Activated T-cell treated with anti-CD3 and anti-CD28 coated beads, Interleukin-2, amount 50 U/mL, for 4 hours (primary cell): ENCODE measurements at places on chromosomes 5 and 9.

GRCh38 chr9:6197330-6197729 is 18.3 kb upstream of the IL33 start:
- no peak for DNase-seq

DNA sequence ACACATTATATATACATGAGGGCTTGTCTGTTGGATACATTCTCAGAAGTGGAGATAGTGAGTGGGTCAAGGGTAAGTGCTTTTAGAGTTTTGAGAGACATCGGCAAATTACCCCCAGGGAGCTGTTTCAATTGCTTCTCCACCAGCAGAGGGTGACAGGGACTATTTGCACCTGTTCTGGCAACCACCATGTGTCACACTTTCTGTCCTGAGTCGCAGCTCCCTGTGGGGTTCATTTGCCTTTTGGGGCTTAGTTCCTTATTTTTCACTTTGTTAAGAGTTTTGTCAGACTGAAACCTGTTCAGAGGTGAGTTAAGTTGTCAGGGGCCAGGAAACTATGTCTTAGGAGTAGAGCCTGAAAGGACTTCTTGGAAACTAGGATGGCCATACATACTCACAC is 20.1 kb upstream of the SLC36A1 start:
- no peak for DNase-seq

- no peak for DNase-seq
Measured at GRCh38 chr5:133509742-133510079, 102.6 kb downstream of the FSTL4 start.

- no peak for DNase-seq
Measured at GRCh38 chr9:134783699-134784039, 96.9 kb upstream of the FCN2 start.

DNA sequence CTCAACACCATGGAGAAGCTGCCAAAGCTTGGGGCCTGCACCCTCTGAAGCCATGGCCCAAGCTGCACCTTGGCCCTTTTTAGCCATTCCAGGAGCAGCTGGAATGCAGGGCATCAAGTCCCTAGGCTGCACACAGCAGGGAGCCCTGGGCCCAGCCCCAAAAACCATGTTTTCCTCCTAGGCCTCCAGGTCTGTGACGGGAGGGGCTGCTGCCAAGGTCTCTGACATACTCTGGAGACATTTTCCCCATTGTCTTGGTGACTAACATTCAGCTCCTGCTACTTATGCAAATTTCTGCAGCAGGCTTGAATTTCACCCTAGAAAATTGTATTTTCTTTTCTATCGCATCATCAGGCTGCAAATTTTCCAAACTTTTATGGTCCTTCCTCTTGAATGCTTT is 64.6 kb downstream of the ELOVL7 start:
- no peak for DNase-seq

GRCh38 chr5:149288436-149288835 is 16.8 kb downstream of the AFAP1L1 start:
- DNase-seq: no peak

DNA sequence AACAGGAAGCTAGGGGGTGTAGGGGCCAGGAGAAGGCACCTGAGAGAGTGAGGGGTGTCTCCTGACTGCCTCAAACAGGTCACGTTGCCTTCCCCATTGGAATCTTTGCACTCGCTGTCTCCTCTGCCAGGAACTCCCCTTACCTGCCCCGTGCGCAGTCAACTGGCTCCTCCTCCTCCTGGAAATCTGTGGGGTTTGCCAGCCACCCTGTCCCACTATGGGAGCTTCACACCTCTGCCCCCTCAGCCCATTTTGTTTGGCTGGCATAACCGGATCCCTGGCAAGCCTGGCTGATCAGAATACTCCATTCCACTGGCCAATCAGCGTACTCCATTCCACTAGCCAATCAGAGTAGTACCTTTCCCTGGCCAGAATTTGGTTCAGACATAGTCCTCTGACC is 10.4 kb upstream of the SLC34A1 start:
- DNase-seq: no peak

DNA sequence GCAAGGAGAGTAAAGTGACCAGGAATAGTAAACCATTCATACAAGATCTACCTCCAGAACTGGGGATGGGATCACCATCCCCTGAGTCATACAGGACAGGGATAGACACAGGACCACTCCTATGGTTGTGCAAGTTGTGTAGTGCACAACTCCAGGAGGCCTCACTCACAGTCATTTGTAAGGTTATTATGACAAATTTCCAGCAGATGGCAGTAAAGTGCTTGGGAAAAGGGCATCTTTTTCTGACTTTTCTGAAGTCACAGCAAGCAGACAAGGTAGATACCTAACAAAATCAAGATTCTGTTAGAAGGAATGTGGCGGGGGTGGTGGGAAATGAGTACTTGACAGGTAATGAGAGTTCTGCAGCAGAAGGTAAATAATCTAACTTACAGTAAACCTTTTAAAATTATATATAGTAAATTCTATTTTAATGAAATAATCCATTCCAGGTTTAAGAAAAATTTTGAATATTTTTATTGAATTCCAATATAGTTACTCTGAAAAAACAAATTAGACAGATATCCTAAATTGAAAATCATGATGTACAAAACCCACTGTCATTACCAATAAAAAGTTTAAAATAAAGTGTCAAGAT is 16.7 kb upstream of the KIF27 start:
- DNase-seq: peak; percentile 6

DNA sequence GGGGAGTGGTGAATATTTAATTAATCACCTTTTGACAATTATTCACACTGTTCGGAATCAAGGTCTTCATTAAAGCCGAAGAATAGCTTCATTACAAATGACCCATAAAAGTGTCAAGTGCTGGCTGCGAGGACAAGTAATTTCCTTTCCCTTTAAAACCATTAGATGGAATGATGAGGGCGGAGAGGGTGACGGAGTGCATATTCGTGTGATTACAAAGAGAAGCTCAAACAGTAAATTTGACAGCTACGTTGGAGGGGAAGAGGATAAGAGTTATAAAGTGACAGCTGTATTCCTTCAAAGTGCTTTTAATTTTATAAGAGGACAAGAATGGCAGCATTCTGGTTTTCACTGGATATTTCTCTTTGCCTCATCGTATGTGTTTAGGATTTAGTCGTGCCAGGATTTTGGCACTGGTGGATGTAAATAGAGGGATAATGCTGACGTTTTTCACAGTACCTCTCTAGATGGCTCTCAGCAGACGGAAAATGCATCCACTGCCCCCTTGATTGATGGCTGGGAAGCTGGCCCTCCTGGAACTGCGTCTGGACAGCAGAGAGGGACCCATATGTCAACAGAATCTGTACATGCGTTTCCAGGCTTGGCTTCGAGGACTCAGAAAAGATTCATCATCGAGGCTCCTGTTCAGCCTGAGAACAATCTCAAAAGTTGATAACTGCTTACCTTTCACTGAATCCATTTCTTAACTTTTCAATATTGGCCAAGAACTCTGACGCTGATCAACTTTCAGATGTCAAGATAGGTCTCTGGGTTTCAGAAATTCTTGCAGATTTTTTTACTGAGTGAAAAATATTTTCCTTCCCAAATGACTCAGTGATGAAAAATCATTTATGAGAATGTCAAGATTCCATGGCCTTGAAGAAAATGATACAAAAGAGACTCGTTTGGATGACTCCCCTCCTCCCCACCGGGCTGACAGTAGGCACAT is 50.4 kb upstream of the IRX2 start:
- DNase-seq: no peak

GRCh38 chr9:100322954-100323536 is 29.7 kb downstream of the TEX10 start:
- no peak for DNase-seq

DNA sequence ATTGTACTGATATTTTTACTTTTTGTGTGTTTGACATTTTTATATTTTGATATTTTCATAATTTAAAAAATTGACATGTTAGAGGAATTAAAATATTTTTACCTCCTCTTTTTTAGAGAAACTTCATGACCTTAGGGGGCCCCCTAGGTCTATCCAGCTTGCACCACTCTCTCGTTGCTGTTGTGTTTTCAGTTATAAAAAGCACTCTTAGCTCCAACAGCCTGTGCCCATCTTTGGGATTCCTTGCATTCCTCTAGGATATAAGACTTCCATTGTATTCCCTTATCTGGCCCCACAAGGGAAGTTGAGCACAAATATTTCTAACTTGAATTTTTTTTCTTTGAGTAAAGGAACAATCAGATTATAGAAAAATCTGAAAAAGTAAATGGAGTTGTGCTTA is 245.3 kb downstream of the SH3GL2 start:
- DNase-seq: no peak

DNA sequence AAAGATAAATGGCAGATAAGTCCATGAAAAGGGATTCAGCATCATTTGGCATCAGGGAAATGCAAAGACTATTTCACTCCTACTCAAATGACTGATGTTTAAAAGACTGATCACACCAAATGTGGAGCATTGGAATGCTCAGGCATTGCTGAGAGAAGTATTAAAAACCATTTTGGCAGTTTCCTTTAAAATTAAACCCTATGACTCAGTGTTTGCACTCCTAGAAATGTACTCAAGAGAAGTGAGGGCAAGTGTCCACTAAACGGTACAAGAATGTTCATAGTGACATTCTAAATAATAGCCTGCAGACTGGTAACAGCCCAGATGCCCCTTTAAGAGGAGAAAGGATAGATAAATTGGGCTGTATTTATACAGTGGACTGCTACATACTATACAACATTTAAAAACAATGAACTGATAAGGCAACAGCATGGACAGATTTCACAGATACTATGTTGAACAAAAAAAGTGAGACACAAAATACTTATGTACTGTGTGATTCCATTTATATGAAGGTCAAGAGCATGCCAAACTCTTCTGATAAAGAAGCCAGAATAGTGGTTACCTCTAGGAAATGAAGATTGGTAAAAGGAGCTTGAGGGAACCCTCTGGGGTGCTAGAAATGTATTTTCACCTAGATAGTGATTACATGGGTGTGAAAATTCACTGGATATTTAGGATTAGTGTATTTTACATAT is 24.6 kb downstream of the APC start:
- DNase-seq: no peak

DNA sequence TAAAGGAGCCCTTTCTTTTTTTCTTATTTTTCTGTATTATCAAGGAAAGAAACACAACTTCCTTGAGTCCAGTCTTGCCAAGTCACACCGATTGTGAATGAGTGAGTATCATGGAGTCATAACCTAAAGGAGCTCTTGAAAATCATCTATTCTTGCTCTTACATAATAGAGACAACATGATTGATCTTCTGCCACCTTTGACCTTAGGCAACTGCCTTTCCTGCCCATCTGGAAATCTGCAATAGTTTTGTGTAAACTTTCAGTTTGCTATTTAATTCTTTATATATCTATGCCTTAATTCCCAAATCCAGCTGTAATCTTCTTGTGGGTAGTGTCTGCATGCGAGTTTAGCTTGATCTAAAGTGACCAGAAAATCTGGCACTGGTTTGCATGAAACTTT is 149.9 kb upstream of the FST start:
- DNase-seq: no peak

- no peak for DNase-seq
Measured at GRCh38 chr5:79171635-79172245, 60.1 kb downstream of the BHMT start.

DNA sequence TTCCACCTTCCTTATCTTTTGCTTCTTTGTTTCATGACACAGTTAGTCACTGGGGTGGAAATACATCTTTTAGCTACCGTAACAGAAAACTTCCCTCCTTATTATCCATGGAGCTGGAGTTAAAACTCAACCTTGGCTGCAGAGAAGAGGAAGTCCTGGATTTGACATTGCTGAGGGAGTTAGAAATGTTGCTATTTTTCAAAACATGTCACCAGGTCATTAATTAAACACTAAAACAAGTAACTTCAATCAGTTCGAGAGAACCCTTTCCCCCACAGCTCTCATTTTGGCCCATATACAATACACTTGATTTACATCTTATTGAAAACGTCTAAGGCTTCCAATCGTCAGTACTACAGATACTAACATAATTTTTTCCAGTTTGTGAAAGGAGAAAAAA is 237.9 kb upstream of the CD180 start:
- no peak for DNase-seq

- no peak for DNase-seq
Measured at GRCh38 chr5:2900360-2900759, 148.9 kb upstream of the IRX2 start.

- DNase-seq: no peak
Measured at GRCh38 chr9:4371108-4371507, 71.2 kb upstream of the GLIS3 start.

DNA sequence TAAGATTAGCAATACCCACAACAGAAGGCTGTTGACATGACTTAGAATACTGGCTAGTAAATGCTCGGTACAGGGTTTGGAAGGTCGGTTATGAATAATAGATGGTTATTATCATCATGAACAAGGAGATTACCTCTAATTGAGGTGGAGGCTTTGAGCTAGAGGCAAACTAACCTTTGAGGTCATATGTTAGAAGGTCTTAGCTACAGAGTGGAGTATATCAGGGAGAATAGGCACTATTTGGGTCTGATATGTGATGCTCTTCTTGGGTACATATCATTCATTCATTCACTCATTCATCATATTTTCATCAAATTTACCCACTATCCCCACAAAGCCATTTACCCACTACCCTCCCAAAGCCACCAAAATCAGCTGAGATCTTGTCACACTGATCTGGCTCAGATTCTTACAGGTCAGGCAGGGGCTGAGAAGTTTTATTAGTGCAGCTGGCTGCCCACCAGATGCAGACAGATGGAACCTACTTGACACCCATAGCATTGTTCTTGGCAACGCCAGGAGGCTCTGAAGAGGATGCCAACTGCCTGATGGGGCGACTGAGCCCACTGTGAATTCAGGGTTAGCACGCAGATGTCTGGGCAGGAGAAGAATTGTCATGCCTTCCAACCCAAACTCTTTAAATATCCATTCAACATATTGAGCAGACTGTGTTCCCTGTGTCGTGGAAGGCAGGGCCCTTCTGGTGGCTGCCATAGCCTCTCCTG is 90.2 kb upstream of the SH3PXD2B start:
- no peak for DNase-seq

GRCh38 chr5:83107692-83108420 is 30.5 kb downstream of the XRCC4 start:
- DNase-seq: no peak

GRCh38 chr5:167166696-167167095 is 1124.7 kb upstream of the WWC1 start:
- no peak for DNase-seq
